Smooth muscle cell of the pulmonary artery (primary cell): ENCODE measurements at places on chromosomes 2 and 18. TPM values are rescaled to one million over a fixed set of nuclear protein-coding genes. Genes with fewer than 3 reads are reported as not detected.

SERPINB4 gene
- not detected in 2 replicates for total RNA-seq

ANKRD30B gene
- total RNA-seq, result 0.73 and 1.4 TPM in 2 replicates

LBH gene
- 105 and 253 TPM in 2 replicates for total RNA-seq

ZBTB7C gene
- 0.46 TPM in 1 of 2 replicates, not detected in the other for total RNA-seq

ASB18 gene
- total RNA-seq, result not detected in 2 replicates

NGEF gene
- total RNA-seq, result 1.3 and 5.7 TPM in 2 replicates

DES gene
- total RNA-seq, result 1.1 and 3.0 TPM in 2 replicates

ARHGAP28 gene
- total RNA-seq, result 0.03 and 7.2 TPM in 2 replicates

LRP2 gene
- not detected in 2 replicates for total RNA-seq

DCC gene
- total RNA-seq, result 0.20 TPM in 1 of 2 replicates, not detected in the other

ANKRD30BL gene
- not detected in 2 replicates for total RNA-seq

POTEI gene
- total RNA-seq, result not detected in 2 replicates

SCN7A gene
- under 0.01 TPM in 1 of 2 replicates, not detected in the other for total RNA-seq

TLK1 gene
- total RNA-seq, result 25.5 and 29.6 TPM in 2 replicates

NT5DC4 gene
- total RNA-seq, result 0.33 TPM in 1 of 2 replicates, not detected in the other

NEU4 gene
- total RNA-seq, result 0.07 and 0.13 TPM in 2 replicates

SATB2 gene
- total RNA-seq, result 9.8 and 11.7 TPM in 2 replicates

RAB6D gene
- total RNA-seq, result not detected in 2 replicates

SNTG2 gene
- 0.07 and 0.26 TPM in 2 replicates for total RNA-seq

ASB3 gene
- 21.5 and 32.5 TPM in 2 replicates for total RNA-seq

RBM43 gene
- 5.6 and 8.1 TPM in 2 replicates for total RNA-seq

C2orf78 gene
- not detected in 2 replicates for total RNA-seq

TSPYL6 gene
- total RNA-seq, result not detected in 2 replicates

MERTK gene
- total RNA-seq, result 0.69 and 0.91 TPM in 2 replicates

TMEM163 gene
- 0.13 and 0.76 TPM in 2 replicates for total RNA-seq

SLC14A1 gene
- total RNA-seq, result 167 and 254 TPM in 2 replicates

IL37 gene
- total RNA-seq, result not detected in 2 replicates

COLEC12 gene
- total RNA-seq, result 16.2 and 21.1 TPM in 2 replicates

ICA1L gene
- 3.1 and 3.7 TPM in 2 replicates for total RNA-seq

NCKAP1 gene
- total RNA-seq, result 211 and 218 TPM in 2 replicates
